ENCODE measurements at places on chromosomes 3 and 15.

- no peaks in the 10 kb centered on the region for H3K36me3 ChIP-seq
- H3K27me3 ChIP-seq, result no peaks in the 10 kb centered on the region
- no peak for DNase-seq
- peaks cover 4% of the 10 kb centered on the region for H3K4me1 ChIP-seq
Observed at GRCh38 chr3:50549226-50549625, 18.3 kb downstream of the C3orf18 start.

DNA sequence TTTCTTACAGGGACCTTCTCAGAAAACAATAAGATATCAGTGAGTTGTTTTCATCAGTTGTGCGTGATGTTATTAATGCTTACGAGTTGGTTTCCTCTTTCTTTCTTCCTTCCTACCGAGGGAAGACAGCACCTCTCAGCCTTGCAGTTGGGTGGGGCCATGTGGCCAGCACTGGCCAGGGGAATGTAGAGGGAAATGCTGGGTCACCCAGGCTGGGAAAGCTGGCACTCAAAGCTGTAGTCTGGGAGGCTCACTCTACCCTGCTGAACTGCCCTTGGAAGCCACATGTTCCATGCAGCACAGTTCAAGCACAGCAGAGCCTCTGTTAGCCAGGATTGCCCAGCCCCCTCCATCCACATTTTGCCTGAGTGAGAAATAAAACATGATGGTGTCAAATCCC is 10.1 kb upstream of the CHCHD6 start:
- H3K36me3 ChIP-seq, result no peaks in the 10 kb centered on the region
- H3K4me1 ChIP-seq, result no peaks in the 10 kb centered on the region
- no peak for DNase-seq
- no peak overlapping the region for H3K27ac ChIP-seq
- H3K27me3 ChIP-seq, result peaks cover 69% of the 10 kb centered on the region
- no peak overlapping the region for H3K4me3 ChIP-seq

GRCh38 chr15:74208496-74208895 is 5.9 kb upstream of the STRA6 start:
- no peak for DNase-seq
- H3K4me1 ChIP-seq, result no peaks in the 10 kb centered on the region
- no peaks in the 10 kb centered on the region for H3K36me3 ChIP-seq
- no peak overlapping the region for H3K27ac ChIP-seq
- peaks cover 37% of the 10 kb centered on the region for H3K27me3 ChIP-seq

- H3K27ac ChIP-seq, result no peak overlapping the region
- DNase-seq, result no peak
- H3K4me1 ChIP-seq, result peaks cover 5% of the 10 kb centered on the region
Observed at GRCh38 chr3:22887664-22888291, 315.3 kb upstream of the UBE2E2 start.

DNA sequence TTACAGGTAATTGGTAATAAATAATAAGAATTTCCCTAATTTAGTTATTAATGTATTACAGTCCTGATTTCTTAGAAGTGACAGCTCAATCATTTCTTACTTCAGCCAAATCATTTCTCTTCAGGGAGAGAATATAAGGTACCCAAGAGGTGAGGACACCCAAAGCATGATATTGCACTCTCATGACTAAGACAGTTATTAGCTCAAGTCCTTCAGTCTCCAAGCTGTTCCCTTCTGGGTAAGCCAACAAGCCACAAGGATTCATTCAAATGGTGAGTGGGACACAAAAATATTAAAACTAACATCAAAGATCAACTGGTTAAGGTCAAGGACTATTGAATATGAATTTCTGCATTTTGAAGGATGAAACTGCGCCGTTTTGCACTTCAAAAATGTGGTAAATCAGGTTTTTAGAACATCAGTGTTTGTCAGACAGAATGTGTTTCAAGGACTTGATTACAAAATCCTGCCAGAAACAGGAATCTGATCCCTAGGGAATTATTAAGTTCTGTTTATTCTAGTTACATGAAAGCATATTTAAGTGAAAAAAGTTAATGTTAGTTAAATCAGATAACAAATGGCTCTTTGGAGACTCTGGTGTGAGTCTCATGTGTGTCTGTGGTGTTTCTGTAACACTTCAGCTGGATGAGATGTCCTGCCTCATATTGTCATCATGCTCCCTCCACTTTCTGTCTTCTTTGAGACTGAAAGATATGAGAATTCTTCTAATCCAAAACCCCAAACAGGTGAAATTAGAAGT is 101.7 kb upstream of the COL8A1 start:
- H3K27me3 ChIP-seq, result no peaks in the 10 kb centered on the region
- no peak overlapping the region for H3K27ac ChIP-seq
- DNase-seq, result no peak

DNA sequence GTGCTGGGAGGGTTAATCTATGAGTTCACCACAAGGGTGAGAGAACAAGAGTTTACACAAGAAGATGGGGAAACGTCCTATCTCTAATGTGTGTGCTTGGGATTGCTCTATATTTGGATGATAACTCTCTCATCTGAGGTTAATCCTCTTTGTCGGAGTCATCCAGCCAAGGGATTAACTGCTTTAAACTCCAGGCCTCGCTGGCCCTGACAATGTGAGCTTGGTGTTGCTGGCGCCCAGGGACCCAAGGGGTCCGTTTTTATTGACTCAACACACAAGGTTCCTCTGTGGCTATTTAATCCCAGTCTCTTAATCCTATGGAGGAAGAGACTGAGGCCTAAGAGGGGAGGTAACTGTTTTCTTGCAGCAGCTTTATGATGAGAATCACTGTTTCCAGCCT is 14.2 kb downstream of the SV2B start:
- no peaks in the 10 kb centered on the region for H3K4me1 ChIP-seq
- peaks cover 42% of the 10 kb centered on the region for H3K27me3 ChIP-seq
- DNase-seq, result no peak

DNA sequence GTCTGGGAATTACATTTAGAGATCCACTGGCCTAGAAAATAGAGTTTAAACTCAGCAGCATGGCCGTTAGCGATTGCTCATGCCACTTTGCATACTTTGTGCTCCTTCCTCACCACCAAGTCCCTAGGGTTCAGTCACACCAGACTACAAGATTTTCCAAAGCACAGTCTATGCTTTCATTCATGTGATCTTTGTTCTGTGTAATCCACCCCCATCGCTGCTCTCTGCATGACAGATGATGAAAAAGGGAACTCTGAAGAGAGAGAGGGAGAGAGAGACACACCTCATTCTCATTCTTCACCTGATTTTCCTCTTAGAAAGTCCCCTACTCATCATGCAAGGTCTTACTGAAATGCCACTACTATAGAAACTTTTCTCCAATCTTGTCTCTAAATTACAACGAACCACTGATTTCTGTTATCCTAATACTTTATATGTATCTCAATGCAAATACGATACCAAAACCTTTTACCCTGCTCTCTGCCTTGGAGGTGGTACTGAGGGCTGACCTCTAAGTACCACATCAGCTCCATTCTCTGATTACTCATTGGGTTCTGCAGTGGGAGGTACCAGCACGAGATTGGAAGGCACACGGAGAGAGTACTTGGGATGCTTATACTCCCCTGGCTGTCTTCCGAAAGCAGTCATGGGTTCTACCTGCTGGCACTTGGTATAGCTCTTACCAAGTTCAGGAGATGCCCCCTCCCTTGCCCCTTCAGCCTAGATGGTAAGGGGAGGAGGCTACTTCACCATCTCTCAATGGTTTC is 1.1 kb upstream of the PARP15 start:
- DNase-seq, result peak; percentile 94
- H3K4me1 ChIP-seq, result peaks cover 59% of the 10 kb centered on the region
- no peaks in the 10 kb centered on the region for H3K27me3 ChIP-seq
- peak overlapping the region; percentile 82 for H3K4me3 ChIP-seq
- peaks cover 5% of the 10 kb centered on the region for H3K36me3 ChIP-seq
- peak overlapping the region; percentile 100 for H3K27ac ChIP-seq

- H3K4me3 ChIP-seq, result no peak overlapping the region
- no peaks in the 10 kb centered on the region for H3K27me3 ChIP-seq
Observed at GRCh38 chr3:110352841-110353604, 718.6 kb upstream of the NECTIN3 start.

DNA sequence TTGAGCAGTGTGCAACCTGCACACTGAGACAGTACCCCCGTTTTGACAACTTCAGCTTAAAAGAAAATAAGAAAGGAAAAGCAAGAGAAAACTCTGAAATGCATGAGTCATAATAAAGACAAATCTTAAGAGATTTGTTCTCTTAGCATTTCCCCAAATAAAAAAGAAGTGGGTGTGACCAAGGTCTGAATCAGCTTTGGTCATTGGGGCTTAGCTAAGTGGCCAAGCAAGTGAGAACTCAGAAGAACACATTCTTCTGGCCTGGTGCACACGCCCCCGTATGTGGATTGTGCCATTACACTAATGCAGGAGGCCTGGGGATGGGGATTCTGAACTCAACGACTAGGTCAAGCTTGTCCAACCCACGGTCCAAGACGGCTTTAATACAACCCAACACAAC is 56.9 kb upstream of the PDZRN3 start:
- no peaks in the 10 kb centered on the region for H3K27me3 ChIP-seq
- H3K4me3 ChIP-seq, result no peak overlapping the region
- no peak for DNase-seq

DNA sequence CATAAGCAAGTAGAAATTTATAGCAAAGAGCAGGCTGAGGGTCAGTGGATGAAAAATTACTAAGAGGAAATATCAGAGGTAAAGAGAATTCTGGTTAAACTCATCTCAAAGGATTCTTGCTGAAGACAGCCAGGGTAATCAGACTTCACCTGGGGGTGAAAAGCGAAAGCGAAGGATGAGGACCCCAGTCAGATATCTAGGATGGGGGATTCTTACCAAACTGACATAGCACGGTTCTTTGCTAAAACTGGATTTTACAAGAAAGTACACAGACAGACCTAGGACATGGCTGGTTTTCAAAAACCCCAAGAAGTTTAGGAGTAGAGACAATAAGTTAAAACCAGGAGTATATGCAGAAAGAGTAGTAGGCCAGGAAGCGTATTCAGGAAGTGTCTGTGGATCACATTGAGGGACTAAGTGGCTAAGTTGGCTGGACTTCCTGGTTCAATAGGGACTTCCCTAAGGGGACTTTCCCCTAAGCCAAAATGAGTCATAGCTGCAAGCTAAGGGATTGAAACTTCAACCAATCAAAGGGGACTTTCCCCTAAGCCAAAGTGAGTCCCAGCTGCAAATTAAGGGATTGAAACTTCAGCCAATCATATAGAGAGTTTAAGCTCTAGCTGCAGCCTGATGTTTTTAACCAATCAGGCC is 2.4 kb upstream of the CFAP91 start:
- peaks cover 15% of the 10 kb centered on the region for H3K4me1 ChIP-seq
- peaks cover 5% of the 10 kb centered on the region for H3K27me3 ChIP-seq
- peak overlapping the region; percentile 83 for H3K27ac ChIP-seq
- H3K36me3 ChIP-seq, result no peaks in the 10 kb centered on the region

- H3K4me1 ChIP-seq, result peaks cover 2% of the 10 kb centered on the region
- H3K36me3 ChIP-seq, result peaks cover 10% of the 10 kb centered on the region
- no peak overlapping the region for H3K4me3 ChIP-seq
Observed at GRCh38 chr15:80925597-80926059, 64.0 kb downstream of the MESD start.

DNA sequence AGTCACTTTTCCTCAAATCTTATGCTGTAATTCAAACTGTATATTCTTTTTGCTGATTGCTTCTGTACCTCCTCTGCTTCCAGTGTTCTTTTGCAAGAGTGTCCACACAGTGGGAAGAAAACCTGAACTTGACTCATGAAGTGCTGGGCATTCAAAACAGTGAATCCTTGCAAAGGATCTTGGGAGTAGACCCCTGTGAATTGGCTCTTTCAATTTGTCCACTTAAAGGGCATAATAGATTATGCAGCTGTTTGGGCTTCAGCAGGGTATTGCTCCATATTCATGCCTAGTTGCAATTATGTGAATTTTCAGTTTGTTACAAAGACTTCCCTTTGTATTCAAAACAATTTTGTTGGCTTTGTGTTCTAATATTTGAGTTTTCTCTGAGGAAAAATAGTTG is 11.4 kb downstream of the ZFAND6 start:
- no peak for DNase-seq
- peaks cover 35% of the 10 kb centered on the region for H3K4me1 ChIP-seq
- peaks cover 7% of the 10 kb centered on the region for H3K36me3 ChIP-seq
- H3K4me3 ChIP-seq, result no peak overlapping the region

GRCh38 chr3:59653405-59654122 is 603.7 kb upstream of the CFAP20DC start:
- peaks cover 5% of the 10 kb centered on the region for H3K36me3 ChIP-seq
- H3K27ac ChIP-seq, result no peak overlapping the region
- H3K27me3 ChIP-seq, result no peaks in the 10 kb centered on the region
- no peak for DNase-seq
- H3K4me1 ChIP-seq, result no peaks in the 10 kb centered on the region

- no peak overlapping the region for H3K27ac ChIP-seq
- no peaks in the 10 kb centered on the region for H3K27me3 ChIP-seq
- DNase-seq, result no peak
- no peaks in the 10 kb centered on the region for H3K4me1 ChIP-seq
- H3K36me3 ChIP-seq, result no peaks in the 10 kb centered on the region
Observed at GRCh38 chr3:155302481-155302880, 9.0 kb upstream of the STRIT1 start.

Measured in naive B cell (primary cell).